ENCODE measurements at places on chromosomes 2 and 18.

DNA sequence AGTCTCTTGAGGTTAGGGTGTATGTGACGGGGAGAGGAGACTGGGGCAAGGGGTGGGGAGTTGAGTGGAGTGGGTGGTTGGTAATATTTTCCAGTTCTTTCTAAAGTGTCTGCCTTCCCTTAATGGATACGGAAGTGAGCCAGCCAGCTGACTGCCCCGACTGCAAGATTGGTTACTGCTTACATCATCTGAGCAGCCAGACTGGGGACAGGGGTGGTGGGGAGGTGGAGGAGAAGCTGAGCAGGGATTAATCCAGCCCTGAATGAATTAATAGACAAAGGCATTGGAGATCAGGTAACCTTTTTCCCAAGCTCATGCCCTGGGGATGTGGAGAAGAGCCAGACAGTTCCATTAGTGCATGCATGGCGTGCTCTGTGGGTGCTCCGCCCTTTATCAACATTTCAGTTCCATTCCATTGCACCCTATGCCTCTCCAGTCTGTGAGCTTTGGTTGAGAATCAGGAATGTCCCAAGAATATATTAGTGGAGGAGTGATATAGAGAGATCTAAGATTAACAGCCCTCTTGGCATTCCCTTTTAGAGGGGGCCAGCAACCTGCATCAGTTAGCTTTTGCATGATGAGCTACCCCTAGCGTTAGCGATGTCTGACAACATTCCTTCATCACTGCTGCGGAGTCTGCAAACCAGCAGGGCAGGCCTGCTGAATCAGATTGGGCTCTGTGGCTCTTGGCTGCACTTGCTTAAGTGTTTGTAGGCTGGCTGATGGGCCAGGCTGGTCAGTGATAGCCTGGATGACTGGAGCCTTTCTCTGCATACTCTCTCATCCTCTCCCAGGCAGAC lies 67.4 kb downstream of the TNP1 start:
- DNase-seq = no peak

DNA sequence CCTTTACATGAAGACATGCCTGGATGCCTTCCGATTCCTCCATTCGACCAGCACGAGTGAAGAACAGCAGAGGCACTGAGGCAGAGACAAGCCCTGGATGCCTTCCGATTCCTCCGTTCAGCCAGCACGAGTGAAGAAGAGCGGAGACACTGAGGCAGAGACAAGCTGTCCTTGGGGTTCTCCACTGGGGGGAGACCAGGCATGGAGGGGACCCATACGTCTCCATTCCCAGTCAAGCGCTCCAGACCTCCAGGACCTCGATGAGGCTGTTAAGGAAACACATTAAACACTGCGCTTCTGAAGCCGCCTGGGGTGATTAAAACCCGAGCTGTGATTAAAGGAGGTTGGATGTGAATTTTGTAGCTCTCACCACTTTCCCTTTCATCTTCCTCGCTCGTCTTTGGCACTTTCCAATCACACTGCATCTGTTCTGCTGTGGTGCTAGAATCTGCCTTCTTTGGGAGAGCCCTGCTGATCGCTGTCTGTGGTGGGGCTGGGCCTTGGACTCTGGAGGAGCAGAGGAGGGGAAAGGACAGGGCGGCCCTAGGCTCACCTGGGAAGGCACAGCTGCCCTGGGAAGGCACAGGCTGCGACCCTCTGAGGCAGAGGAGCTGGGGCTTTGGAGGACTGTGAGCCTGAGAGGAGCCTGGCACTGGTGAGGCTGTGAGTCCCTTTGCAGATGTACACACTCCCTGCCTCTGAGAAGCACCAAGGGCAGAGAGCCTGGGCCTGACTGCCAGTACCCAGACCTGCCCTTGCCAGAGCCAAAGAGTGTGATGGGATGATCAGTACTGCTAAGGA lies 463.1 kb upstream of the HS6ST1 start:
- no peak for DNase-seq

DNA sequence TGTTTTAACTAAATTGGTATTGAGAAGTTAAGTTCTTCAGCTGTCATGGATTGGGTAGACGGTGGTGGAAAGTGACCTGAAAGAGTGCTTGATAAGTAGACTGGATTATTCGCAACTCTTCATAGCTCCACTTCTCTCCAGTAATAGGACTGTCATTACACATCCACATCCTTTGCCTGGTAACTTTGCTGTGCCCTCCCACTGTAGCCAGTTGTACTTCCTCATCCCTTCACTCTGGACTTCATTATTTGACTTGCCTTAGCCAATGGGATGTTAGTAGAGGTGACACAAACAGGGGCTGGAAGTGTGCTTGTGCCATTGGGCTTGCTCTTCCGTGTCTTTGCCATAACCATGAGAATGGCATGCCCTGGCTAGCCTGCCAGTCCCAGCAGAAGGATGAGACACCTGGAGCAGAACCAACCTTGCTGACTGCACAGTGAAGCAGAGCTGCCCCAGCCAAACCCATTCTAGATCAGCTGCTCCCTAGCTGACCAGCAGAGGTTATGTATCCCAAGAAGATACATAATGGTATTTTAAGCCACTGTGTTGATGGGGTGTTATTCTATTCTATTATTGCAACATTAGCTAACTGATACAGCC lies 16.9 kb downstream of the QPCT start:
- DNase-seq = no peak

- DNase-seq = no peak
These were observed 94.6 kb upstream of the PPP1CB start for GRCh38 chr2:28656937-28657615.

DNA sequence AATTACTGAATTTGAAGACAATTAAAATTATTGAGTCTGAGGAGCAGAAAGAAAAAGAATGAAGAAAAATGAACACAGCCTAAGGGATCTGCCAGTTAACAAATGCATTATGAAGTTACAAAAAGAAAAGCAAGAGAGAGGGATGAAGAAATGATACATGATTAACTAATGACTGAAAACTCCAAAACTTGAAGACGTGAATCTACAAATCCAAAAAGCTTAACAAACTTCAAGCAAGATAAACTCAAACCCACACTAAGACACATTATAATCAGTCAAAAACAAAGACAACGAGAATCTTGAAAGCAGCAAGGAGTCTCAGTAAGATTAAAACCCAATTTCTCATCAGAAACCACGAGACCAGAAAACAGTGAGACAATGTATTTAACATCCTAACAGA lies 15.6 kb downstream of the RPRD1A start:
- no peak for DNase-seq

GRCh38 chr18:38421872-38422615 lies 856.4 kb upstream of the CELF4 start:
- no peak for DNase-seq

DNA sequence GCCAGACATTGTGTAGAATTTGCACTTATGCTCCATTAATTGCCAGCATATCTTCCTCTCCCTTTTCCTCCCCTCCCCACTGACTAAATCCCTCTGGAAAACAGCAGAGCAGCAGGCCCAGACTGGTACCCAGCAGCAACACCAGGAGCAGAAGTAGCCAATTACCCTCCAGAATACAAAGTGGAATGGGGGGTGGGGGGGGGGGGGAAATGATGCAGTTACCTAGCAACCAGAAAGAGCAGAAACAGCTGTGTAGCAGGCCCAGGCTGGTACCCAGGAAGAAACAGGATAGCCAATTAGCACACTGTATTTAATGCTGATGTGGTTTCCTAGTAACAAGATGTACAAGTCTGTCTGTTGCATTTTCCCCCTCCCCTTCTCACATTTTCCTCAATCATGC lies 52.3 kb downstream of the KLF7 start:
- DNase-seq = no peak

DNA sequence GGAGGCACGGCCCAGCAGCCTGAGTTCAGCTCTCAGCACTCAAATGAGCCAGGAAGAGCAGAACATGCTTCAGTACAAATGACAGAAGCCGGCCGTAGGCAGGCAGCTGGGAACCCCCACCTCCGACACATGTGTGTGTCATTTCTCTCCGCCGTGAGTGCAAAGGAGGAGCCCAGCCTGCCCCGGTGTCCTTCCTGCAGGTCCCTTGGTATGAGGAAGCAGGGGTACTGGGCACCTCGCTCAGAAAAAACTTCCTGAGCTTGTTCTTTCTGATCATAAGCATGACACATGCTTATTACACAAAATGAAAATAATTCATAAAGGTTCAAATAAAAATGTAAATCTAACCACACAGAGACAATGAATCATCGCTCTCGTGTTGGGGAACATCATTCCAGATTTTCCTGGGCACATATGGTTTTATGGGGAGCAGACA lies 35.3 kb downstream of the KCNF1 start:
- no peak for DNase-seq

DNA sequence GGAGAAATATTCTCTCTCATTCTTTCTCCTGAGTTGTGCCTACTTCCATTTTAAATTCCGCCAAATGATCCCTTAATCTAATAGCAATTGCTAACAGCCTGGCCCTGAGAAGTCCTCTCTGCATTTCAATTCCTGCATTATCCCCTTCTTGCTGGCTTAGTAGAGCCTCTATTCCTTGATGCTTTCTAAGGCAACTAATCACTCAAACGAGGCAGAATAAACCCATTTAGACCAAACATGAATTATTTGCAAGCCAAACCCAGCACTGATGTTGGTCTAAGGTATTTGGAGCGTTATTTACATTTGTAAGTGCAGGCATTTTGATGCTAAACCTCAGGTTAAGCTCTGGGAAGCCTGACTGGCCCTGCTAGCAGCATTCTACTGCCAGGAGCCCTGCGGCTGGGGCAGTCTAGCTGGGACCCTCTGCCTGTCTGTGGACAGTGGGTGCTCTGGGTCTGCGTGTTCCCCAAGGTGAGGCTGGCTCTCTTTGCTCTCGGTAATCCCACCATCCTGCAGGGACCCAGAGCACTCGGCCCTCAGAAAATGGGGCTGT lies 173.1 kb upstream of the HS6ST1 start:
- no peak for DNase-seq

DNA sequence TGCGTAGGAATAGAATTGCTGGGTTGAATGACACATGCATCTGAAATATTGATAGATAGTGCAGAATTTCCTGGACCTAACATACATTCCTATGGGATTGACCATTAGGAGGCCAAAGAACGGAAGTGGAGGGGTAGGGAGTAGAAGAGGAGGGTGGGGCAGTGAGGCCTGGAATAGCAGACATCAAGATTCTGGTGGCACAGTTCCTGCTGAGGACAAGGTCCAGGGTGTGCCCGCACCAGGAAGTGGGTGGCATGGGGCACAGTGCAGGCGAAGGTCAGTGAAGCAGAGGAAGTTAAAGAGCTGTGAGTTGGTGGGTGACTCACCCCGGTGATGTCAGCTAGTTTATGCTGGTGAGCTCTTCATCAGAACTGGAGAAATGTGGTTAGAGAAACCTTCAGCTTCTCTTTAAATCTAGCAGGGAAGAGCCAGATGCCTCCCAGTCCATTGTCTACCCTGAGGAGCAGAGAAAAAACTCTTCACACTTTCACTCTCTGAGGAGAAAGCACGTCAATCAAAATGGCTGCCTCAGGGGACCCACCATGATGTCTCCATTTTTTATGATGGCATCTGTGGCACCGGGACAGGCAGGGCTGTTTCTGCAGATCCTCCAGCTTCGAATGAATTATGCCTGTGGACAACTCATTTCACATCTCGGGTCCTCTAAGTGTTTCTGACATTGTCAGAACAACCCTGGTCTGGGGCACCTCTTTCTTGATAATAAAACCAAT lies 55.9 kb upstream of the CTLA4 start:
- peak; percentile 66 for DNase-seq

DNA sequence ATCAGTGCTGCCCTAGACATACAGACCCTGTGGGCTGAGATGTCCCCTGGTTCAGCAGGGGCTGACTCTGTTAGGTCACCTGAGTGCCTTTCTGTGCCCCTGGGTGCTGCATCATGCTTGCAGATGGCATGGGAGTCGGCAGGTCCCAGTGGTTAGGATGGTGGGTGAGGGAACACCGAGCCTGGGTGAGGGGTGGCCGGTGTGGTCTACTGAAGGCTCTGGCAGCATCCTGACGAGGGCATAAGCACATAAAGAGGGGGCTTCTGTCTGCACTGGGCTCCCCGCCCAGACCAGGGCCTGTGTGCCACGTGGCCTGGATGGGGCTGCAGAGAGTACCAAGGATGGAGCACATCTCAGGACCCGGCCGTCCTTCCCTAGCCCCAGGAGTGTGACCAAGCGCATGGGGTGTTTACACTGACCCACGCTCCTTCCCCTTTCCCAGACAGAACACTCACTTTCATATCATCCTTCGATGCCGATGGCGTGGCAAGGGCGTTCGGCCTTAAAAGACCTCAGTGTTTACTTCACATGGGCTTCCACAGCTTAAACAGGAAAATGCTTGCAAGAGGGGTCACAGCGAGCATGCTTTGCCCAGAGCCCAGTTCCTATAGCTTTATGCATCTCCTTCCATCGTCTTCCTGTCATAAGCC lies 115.1 kb downstream of the STPG4 start:
- DNase-seq = no peak

- no peak for DNase-seq
These were observed 183.5 kb downstream of the MCFD2 start for GRCh38 chr2:46732127-46732526.
